Pancreas (tissue), 10 donors: ENCODE measurements at places on chromosomes 6 and 20. TPM values are rescaled to one million over a fixed set of nuclear protein-coding genes. Genes with fewer than 3 reads are reported as not detected.

- no peak for DNase-seq
These were observed 129.1 kb upstream of the SALL4 start for GRCh38 chr20:51931371-51931781.

The TTK gene
- 0.44 TPM for total RNA-seq

DNA sequence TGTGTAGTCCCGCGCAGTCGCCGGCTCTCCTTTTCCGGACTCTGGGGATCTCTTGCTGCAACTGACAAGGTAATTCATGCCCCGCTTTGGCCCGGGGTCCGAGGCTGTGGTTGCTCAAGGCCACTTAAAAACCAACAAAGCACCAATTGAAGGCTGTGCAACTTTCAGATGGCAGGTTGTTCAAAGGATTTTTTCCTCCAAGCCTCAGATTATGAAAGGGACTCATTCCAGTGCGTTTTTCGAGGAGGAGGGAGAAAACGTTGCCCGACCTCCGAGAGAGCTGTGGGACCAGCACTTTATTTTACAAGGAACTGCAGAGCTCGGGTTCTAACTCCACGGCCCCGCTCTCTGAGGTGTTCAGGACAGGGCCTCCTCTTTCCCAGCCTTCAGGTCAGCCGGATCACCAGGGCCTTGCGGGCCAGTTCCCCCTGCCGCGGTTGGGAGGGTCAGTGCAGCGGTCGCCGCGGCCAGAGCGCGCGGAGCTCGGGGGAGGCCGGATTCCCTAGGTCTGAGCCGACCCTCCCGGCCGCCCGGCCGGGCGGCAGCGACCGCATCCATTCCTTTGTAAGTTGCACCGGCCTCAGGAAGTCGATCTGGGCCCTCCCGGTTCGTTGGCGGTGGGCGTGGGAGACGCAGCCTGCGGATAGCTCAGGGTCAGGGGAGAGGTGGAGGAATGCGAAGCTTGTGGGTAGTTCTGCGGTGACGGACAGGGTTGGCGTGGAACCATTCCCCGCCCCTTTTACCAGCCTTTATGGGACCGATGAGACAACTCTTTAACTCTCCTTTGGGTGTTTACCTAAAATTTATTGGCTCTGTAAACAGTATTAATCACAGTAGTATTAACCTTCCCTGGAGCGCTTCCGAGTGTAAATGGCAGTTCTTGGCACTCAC lies 1.6 kb downstream of the UTRN start:
- DNase-seq, result peak; percentile 82

The SLC9A8 gene
- total RNA-seq, result 5.7 TPM

The PRND gene
- not detected for total RNA-seq

The SNX3 gene
- total RNA-seq, result 59.2 TPM

DNA sequence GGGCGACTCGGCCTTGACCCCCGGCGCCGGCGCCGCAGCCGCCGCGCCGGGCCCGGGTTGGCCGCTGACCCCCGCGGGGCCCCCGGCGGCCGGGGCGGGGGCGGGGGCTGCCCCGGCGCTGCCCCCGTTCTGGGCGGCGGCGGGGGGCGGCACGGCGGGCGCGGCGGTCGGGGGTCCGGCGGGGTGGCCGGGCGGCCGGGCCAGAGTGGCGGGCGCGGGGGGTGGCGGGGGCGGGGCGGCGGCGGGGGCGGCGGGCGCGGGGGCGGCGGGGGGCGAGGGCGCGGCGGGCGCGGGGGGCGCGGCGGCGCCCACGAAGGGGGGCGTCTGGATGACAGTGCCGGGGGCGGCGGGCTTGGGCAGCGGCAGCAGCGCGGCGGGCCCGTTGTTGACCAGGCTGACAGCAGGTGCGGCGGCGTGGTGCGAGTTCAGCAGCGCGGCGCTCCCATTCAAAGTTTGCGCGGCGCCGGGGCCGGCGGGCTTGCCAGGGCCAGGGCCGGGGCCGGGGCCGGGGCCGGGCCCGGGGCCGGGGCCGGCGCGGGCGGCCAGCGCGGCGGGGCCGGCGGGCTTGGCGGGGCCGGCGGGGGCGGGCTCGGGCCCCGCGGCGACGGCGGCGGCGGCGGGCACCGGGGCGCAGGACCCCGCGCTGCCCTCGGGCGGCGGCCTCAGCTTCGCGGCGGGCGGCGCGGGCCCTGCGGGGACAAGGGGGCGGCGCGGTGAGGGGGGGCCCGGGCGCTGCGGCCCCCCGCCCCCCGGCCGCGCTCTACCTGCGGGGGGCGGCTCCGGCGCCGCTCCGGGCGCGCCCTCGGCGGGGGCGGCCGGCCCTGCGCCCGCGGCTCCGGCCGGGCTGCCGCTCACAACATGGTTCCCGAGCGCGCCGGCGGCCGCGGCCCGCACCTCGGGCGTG lies 659 bp downstream of the TAF4 start:
- peak; percentile 23 for DNase-seq

The CDH26 gene
- total RNA-seq, result 0.49 TPM

GRCh38 chr20:57835588-57836455 lies 126.0 kb upstream of the PMEPA1 start:
- DNase-seq, result no peak

- no peak for DNase-seq
These were observed 115.2 kb downstream of the CEBPB start for GRCh38 chr20:50305636-50306477.

- DNase-seq, result no peak
These were observed 3.1 kb downstream of the METTL24 start for GRCh38 chr6:110355022-110355421.

DNA sequence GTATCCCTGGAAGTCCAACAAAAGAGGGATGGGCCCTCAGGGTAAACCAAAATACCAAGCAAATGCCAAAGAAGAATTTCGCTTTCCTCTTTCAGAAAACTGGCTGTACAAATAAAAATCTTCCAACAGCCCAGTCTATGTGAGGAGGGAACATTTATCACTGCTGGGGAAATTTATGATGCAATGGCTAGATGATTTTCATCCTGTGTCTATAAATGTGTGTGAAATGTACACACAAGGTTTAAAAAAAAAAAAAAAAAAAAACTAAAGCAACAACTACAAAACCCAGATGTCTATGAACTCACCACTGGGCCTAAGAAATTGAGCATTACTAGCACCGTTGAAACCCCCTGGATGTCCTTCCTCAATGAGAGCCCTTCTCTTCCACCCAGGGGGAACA lies 68.7 kb upstream of the SLC4A11 start:
- DNase-seq, result no peak

GRCh38 chr6:92428448-92428847 lies 990.9 kb downstream of the EPHA7 start:
- DNase-seq, result no peak
